ENCODE measurements at places on chromosomes 3 and 15.

DNA sequence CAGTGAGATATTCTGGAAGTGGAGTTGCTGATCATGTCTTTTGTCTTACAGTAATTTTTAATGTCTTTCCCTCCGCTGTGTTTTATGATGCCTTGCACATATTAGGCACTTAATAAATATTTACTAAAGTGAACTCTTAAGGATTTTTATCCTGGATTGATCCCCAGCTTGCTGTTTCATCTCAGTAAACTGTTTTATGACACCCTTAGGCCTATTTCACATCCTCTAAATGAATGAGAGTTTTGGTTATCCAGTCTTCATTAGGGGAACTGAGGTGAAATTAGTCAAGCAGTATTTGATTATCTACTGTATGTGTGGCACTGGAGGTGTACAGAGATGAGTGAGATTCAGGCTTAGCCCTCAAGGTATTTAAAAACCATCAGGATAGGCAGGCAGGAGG lies 19.8 kb downstream of the CHCHD6 start:
- no peak for DNase-seq

- no peak for DNase-seq
These were observed 2.2 kb upstream of the UROC1 start for GRCh38 chr3:126519506-126520455.

DNA sequence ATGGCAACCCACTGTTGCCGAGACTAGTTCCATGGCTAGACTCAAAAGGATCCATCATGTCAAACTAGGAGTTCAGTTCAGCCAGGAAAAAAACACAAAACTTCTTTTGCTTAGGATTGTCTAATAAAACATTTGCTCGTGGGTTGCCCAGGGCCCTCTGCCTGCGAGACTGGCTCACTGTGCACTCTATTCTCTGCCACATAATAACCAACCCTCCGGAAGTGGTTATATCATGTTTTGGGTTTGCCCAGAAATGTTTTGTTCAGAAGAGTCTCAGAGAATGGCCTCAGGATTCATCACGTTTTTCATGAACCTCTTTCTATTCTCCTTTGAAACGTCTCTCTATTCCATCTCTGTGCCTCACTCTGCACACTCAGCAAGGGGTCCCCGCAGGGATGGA lies 216.1 kb downstream of the SV2B start:
- DNase-seq: no peak

- DNase-seq: no peak
These were observed 5.4 kb downstream of the TYRO3 start for GRCh38 chr15:41564286-41564959.

DNA sequence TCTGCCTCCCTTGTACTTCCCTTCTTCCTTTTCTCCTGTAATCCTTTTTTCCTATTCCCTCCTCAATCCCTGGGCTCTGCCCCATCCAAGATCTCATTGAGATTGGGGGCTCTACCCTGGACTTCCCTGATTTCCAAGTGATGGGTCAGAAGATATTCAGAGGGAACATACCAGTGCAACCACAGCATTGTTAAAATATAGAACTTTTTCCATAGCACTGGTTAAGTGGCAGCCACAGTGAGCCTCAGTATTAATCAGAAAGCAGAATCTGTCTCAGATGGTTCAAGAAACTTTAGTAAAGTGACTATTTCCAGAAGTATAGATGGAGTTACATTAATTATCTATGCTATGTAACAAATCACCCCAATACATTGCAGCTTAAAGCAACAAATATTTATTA lies 18.7 kb upstream of the SCN10A start:
- no peak for DNase-seq

DNA sequence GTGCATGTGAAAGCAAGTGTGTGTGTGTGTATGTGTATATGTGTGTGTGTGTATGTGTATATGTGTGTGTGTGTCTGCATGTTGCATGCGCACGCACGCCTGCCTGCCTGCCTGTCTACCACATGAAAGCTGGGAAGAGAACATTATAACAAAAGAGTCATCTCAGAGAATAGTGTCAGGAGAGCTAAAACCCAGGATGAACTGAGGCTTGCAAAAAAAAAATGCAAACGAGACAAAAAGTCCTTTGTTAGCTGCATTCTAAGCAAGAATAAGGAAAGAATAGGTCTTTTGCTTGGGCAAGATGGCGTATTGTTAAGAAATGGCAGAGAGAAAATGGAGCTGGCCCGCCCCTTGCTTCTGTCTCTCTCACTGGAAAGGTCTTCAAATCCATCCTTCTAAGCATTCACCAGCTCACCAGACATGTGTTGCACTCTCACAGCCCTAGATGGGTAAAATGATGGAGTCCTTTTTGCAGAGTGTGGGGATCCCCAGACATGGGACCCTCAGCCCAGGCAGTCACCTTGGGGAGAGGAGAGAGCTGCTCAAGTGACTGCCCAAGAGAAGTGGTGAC lies 16.4 kb downstream of the WNT7A start:
- no peak for DNase-seq

GRCh38 chr3:169764312-169764881 lies 463 bp downstream of the TERC start:
- DNase-seq: no peak

GRCh38 chr3:43286841-43287499 lies 630 bp downstream of the SNRK start:
- DNase-seq: no peak

- no peak for DNase-seq
These were observed 55.2 kb downstream of the CNTN3 start for GRCh38 chr3:74559261-74559660.

DNA sequence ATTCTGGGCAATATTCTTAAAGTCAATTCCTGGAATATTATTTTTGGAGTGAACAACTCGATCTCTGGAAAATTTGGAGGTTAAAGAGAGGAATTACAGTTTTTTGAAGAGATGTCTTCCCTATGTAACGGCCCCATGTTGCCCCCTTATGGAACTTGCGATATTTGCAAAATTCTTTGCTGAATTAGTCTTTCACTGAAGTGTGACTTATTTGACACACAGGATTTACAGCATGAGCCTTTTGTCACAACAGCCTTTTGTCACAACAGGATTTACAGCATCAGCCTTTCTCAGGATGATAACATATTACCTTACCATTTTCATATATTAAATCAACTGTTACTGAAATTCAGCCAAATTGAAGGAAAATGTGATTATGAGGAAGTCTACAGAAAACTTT lies 37.8 kb upstream of the SPTSSB start:
- no peak for DNase-seq

DNA sequence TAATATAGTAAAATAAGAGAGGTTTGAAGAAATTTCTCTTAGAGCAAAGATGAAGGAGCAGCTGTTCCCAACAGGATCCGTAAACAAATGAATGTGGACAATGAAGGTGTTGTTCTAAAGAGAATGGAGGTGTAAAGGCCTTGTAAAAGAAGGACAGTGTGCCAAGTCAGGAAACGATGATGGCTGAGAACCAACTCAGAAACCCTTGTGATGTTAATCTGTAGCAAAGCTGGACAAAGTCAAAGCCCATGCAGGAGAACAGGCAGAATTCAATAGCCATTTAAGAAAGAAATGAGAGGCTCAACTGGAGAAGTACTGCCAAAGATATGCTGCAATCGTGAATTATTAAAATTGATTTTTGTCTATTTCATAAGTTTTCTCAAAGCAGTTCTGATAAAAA lies 192.2 kb downstream of the MBNL1 start:
- no peak for DNase-seq

- DNase-seq: no peak
These were observed 31.1 kb upstream of the RASA2 start for GRCh38 chr3:141455603-141456300.

DNA sequence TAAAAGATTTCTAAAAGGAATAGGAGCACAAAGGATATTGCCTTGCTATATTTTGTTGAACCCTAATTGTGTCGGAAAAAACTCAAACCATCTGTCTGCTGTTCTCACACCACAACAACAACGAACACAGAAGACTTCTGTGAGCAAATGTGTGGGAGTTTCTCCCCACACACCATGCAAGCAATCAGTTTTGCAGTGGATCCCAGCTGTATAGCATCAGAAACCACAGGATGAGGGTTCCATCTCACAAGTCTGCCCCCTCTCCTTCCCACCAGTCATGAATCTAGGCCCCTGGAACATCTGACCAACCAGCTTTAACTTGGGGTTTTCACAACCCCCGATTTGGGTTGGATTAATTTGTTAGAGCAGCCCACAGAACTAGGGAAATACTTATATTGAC lies 91.3 kb upstream of the SLC4A7 start:
- DNase-seq: no peak

GRCh38 chr3:131729643-131730017 lies 226.9 kb upstream of the MRPL3 start:
- DNase-seq: no peak

DNA sequence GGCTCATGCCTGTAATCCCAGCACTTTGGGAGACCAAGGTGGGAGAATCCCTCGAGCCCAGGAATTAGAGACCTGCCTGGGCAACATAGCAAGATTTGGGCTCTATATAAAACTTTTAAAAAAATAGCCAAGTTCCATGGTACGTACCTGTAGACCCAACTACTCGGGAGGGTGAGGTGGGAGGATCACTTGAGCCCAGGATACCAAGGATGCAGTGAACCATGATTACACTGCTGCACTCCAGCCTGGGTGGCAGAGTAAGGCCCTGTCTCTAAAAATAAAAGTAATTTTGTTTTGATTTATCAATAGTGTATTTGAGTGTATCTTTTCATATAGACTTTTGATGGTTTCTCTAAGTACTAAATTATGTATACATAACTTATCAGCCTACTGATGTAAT lies 63.1 kb downstream of the LSM3 start:
- DNase-seq: no peak

DNA sequence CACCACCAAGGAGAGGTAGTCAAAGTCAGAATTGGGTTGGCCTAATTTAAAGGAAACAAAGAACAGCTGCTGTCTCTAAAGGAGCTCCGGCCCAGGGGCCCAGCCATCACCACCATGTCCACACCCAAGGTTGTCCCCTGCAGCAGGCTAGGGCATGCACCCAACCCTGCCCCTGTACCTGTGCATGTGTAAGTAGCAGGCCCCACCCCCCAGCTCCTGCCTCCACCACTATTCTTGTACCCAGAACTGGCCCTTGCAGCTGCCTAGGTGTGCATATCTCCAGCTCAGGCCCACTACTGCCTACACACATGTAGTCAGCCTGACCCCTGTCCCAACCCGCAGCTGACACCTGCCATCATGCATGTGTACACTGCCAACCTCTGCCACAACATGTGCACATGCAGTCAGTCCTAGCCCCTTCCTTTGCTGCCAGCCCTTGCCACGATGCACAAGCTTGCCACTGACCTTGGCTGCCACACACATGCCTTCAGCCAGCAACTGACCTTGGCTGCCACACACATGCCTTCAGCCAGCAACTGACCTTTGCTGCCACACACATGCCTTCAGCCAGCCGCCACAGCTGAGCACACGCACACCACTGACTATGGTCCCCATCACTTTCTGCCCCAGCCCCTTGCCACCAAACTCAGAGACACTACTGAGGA lies 39.7 kb downstream of the FGF12 start:
- no peak for DNase-seq

- no peak for DNase-seq
These were observed 63.7 kb downstream of the SLC12A8 start for GRCh38 chr3:125148836-125149235.

DNA sequence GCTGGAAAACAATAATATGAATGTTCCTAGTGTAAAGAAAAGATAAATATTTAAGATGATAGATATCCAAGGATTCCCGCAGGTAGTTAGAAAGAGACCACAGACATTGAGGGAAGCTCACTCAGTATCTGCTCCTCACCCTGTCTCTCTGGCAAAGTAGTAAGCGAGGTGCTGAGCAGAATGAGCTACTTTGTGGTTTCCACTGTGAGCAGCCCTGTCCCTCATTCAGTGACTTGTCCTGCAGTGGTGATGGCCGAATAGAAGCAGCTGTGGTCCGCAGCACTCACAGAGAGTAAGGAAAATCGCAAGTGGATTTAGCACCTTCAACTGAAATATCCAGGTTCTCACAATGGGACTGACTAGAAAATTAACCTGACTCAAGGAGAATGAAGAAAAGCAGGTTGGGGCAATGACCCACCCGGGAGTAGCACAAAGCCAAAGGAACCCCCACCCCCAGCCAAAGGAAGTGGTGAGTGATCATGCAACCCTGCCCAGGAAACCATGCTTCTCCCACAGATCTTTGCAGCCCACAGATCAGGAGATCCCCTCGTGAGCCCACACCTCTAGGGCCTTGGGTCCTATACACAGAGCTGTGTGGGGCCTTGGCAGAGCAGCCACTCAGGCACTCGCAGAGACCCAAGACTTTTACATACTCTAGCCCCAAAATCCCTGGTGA lies 21.8 kb upstream of the SLC25A38 start:
- no peak for DNase-seq

GRCh38 chr15:40789119-40789518 lies 17.8 kb upstream of the ZFYVE19 start:
- DNase-seq: no peak

- no peak for DNase-seq
These were observed 61.2 kb upstream of the SEC22A start for GRCh38 chr3:123140550-123140949.

DNA sequence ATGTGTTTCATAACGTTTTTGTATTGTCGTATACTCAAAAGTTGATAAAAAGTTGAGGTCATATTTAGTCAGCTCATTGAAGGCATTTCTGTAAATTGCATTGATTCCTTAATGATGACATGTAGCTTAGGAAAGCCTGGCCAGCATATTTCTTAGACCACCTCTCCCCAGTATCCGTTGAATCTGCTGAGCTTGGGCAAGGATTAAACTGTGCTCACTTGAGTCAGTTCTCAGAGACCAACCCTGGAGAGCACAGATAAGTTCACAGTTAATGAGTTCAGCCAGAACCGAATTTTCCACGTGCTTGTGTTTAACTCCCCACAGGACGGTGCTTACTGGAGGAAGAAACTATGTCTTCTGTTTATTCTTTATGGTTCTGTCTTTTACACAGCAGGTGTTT lies 132.7 kb downstream of the SLC25A26 start:
- no peak for DNase-seq

- no peak for DNase-seq
These were observed 770.0 kb downstream of the GRM7 start for GRCh38 chr3:7630925-7631324.

- DNase-seq: no peak
These were observed 77.9 kb downstream of the THBS1 start for GRCh38 chr15:39658740-39659139.

Measured in BJ (cell line).